ENCODE measurements at places on chromosomes 6 and 20.

DNA sequence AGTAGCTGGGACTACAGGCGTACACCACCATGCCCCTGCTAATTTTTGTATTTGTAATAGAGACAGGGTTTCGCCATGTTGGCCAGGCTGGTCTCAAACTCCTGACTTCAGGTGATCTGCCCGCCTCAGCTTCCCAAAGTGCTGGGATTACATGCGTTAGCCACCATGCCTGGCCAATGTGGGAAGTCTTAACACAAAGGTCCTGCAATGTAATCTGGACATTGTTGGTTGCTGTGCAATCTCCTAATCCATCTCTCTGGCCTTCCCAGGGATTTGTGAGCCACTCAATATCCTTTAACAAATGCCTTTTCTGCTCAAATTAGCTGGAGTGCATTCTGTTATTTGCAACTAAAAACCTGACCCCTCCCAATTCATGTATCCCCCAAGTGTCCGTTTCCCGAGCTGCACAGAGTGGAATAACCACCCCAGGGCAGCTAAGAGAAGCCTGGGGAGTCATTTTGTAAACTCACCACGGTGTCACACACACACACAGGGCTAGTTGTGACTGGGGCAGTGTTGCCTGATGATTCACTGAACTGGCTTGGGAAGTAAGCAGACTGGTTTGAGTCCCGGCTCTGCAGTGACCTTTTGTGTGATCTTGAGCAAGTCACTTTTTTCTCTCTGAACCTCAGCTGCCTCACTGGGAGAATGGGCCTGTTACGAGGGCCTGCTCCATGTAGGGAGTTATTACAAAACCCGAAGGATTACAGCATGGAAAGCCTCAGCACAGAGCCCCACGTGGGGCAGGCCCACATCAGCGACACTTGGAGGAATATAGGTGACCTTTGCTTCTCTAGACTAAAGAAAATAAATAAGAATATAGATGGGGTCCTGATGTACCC lies 152.3 kb downstream of the ZMYND8 start:
- DNase-seq, result peak; percentile 72

DNA sequence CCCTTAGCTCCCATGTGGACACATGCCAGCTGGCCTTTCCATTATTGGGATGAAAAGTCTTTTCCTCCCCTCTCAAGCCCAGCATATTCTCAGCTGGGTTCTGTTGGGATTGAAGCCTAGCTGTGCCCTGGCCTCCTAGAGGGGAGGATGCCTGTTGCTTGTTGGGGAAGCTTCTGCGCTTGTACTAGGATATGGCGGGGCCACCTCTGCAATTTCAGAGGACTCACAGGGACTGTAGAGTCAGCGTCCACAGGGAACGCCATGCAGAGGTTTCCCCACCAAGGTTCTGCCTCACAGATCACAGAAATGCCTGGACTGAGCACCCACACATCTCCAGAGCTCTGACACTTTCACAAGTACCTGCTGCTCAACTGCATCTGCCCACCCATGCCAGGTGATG lies 288.7 kb upstream of the FOXQ1 start:
- no peak for DNase-seq

DNA sequence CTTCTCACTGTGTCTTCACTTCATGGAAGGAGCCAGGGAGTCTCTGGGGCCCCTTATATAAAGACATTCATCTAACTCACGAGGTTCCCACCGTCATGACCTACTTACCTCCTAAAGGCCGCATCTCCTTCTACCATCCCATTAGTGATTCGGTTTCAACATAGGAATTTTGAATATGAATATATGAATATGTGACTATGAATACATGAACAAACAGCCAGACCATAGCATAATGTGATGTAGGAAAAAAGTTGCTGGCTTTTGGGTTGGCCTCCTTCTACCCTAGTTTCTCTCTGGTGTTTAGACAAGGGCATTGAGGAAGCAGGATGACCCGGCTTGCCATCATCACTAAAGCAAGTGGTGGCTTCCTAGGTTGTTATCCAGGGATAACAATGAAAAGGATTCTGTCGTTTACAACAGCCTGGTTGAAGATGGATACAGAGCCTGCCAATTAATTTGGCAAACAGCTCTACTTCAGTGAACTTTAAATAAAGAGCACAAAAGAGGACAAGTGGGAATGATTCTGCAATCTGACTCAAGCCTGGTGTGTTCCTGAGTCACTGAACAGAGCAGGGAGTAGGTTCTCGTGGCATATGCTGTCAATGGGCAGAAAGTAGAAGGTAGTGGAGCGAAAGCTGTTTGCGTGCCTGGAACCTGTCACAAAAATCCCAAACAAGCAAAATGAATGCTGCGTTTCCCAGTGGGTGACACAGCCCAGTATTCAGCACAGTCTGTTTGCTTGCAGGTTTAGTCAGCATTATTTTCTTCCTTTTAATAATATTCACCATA lies 44.0 kb upstream of the DOK5 start:
- DNase-seq, result peak; percentile 8

- DNase-seq, result no peak
Measured at GRCh38 chr20:23959054-23959453, 29.5 kb downstream of the GGTLC1 start.

DNA sequence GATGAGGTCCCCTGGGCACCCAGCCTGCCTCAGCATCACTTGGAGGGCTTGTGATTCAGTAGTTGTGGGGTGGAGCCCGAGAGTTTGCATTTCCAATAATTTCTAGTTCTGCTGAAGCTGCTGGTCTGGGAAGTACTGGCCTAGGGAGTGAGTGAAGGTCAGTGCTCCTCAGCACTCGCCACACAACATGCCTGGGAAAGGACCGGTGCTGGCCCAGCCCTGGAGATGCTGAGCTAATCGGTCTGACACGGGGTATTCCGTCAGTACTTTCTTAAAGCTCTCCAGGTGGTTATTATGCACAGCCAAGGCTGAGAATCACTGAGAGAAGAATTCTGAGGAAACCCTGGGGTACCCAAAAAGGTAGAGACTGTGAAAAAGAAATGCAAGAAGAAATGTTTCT lies 228.2 kb downstream of the TMEM242 start:
- DNase-seq, result no peak

DNA sequence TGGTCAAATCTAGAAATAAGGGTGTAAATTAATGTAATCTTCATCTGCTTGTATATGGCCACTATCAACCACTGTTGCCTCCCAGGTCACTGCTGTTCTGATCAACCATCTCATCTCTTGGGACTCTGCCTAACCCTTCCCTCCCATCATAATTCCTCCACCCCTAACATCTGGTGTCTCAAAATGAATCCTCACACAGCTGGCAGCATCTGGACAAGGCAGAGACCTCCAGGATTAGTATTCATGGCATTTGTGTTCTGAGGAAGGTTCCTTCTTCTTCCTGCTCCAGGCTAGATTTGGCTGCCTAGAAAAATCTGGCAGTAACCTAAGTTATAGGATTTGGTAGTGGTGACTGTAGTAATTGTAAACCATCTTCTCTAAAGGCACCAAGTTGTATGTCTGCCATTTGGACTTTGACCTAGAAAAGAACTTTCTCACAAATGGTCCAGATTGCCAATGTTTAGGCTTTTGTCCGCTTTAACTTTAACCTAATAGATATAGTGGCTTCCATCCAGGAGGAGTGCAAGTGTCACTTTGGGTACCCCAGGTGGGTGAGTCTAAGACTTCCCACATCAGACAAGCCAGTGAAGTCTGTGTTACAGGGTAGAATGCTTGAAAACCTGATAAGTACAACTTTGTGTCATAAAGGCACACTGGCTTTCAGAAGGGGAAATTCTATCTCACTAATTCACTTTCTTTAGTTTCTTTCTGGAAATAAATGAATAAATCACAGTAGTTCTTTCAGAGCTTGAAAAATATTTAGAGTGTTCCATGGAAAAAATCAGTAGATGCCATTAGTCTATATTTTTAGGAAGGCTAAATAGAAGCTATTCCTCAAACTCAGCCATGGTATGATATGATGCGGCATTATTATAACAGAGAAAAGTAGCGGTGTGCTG lies 3.0 kb upstream of the PHACTR2 start:
- peak; percentile 35 for DNase-seq

DNA sequence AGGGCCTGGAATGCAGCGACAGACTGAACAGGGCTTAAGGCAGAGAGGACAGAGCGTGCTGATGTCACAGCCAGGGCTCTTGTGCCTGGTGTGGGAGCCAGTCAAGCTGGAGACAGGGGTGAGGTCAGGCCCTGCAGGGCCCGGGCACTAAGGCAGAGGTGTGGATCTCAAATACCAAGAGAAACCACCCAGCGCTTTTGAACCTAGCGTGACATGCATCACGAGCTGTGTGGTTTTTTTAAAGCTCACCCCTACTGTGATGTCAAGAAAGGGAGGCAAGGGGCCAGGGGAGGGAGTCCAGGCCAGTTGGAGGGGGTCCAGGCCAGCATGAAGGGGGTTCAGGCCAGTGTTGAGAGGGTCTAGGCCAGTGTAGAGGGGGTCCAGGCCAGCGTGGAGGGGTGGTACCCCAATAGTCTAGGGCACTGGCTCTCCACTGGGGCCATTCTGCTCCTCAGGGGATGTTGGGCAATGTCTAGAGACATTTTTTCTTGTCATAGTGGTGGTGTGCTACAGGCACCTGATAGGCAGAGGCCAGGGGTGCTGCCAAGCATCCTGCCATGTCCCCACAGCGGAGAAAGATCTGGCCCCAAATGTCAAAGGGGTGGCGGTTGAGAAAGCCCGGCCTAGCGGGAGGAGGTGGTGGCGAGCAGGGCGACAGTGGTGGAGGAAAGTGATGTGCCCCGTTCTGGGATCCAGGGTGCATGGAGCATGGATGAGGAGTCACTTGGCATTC lies 42.6 kb downstream of the RBM38 start:
- no peak for DNase-seq

DNA sequence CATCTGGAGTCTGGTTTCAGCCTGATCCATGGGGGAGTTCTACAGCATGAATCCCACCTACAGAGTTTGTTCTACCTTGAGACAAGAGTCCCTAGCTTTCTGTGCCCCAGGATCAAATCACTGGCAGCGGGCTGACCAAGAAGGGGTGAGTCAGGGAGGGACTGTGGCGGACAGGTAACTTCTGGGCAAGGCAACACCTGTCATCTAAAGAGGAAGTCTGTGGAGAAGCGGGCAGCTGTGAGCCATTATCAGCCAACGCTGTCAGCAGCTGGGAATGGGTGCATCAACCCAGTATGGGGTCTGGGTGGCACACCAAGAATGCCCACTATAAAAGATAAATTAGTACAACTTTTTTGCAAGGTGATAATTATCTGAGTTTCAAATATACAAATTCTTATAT lies 45.9 kb downstream of the UBE3D start:
- no peak for DNase-seq

- no peak for DNase-seq
Measured at GRCh38 chr20:44504402-44505307, 17.2 kb downstream of the SERINC3 start.

DNA sequence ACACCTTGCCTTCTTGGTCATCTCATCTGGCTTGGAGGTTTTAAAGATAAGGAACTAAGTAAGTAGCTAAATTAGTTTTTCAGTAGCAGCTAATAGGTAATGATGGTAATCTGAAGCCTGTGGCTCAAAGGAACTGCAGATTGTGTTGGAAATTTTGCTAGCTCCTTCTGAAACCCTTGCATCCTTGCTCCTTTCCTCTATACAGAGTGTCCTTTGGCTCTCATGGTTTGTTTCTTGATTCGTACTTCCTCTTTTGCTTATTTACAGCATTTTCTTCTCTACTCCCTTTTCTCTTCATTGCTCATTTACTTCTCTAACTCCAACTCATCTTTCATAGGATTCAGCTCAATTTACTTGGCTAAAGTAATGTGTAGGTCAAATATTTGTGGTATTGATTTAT lies 19.0 kb downstream of the LRRC1 start:
- DNase-seq, result no peak

GRCh38 chr20:46023999-46024398 lies 5.0 kb upstream of the SLC12A5 start:
- no peak for DNase-seq

DNA sequence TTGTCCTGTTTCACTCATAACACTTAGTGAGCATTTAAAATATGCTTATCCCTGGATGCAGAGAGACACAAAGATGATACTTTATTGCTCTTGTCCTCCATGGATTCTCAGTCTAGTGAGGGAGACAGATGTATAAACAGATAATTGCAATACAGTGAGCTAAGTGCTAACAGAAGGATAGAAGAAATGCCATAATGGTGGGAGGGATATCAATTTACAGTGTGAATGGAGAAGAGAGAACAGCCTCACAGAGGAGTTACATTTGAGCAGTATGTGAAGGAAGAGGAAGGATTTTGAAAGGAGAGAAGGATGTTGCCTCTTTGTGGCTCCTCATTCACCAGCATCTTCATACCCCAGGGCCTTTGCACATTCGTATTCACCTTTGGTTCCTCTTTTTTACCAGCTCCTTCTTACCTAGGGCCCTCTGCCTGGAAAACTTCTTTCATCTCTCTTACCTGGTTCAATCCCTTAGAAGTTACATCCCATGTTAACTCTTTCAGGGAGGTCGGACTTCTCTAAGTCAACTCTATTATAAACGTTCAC lies 341.7 kb downstream of the PRL start:
- DNase-seq, result no peak

DNA sequence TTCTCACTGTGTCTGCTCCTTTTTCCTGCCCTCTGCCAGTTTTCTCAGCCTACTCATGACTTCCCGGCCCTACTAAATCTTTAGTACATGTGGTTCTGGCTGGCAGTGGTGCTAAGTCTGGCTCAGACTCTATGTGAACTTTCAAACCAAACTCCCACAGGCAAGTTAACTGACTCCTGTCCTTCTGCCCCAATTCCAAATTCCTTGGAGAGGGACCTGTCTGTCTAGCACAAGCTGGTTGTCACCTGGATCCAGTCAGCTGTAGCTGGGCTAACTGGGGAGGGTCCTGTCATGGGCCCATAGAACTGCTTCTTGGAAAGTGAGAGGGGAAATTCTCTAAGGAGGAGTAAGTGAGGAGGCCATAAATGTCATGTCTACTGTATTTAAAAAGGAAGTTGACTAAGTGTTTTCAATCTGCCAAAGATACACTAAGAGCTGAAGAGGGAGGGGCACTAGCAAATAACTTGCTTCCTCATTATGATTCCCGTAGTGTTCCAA lies 240.1 kb downstream of the KCNQ5 start:
- DNase-seq, result peak; percentile 65

DNA sequence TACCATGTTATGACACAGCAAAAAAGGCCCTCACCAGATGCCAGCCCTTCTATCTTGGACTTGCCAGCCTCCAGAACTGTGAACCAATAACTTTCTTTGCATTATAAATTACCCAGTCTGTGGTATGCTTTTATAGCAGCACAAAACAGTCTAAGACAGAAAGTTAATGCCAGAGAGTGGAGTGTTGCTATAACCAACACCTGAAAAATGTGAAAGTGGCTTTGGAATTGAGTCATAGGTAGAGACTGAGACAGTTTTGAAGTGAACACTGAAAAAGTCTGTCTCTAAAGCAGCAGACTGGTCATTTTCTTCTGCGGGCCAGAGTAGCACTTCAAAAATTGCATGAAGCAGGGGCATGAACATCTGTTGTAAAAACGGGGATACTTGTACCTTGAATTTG lies 28.0 kb upstream of the ASIP start:
- DNase-seq, result no peak

DNA sequence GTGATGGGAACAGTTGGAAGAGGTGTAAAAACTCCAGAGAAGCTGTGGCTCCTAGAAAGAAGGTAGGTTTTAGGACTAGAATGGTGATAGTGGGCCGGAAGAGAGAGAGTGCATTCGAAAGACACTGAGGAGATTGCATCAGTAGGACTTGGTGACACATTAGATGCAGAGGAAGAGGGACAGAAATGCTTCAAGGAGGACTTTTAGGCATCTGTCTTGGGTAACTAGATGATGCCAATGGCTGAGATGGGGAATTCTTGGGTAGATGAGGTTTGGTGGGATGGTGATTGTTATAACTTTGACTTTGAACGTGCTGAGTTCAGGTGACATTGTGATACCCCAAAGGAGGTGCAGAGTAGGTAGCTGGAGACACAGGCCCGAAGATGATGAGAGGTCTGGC lies 196.5 kb downstream of the GMPR start:
- no peak for DNase-seq
